ENCODE measurements at places on chromosomes 6 and 20. TPM values are rescaled to one million over a fixed set of nuclear protein-coding genes. Genes with fewer than 3 reads are reported as not detected.

The LINC00237 gene
- total RNA-seq = not detected

The C2 gene
- 0.23 TPM for total RNA-seq

The PMEPA1 gene
- total RNA-seq = 322 TPM

The SGK2 gene
- 9.9 TPM for total RNA-seq

The OPRM1 gene
- not detected for total RNA-seq

Measured in A549 treated with GW870086 at 1 μM for 4 hours (cell line).